Caco-2 (cell line): ENCODE measurements at places on chromosomes 7 and 10. TPM values are rescaled to one million over a fixed set of nuclear protein-coding genes. Genes with fewer than 3 reads are reported as not detected.

The NUTM2D gene
- total RNA-seq, result 2.9 and 4.4 TPM in 2 replicates

The ITIH5 gene
- 0.18 and 0.51 TPM in 2 replicates for total RNA-seq

The GJC3 gene
- 0.27 TPM in 1 of 2 replicates, not detected in the other for total RNA-seq

The NUTM2E gene
- total RNA-seq, result 0.14 TPM in 1 of 2 replicates, not detected in the other

The ZNF438 gene
- 0.58 and 1.00 TPM in 2 replicates for total RNA-seq

The SCART1 gene
- 0.70 and 0.73 TPM in 2 replicates for total RNA-seq

The FGL2 gene
- not detected in 2 replicates for total RNA-seq

The CALCR gene
- total RNA-seq, result 0.30 TPM in 1 of 2 replicates, not detected in the other

The GSAP gene
- total RNA-seq, result 25.7 and 27.1 TPM in 2 replicates

The CRHR2 gene
- total RNA-seq, result not detected in 2 replicates

The OLAH gene
- not detected in 2 replicates for total RNA-seq

The CCZ1 gene
- 65.2 and 76.4 TPM in 2 replicates for total RNA-seq

The BTBD16 gene
- total RNA-seq, result not detected in 2 replicates

The TMEM273 gene
- total RNA-seq, result not detected in 2 replicates

The ERCC6 gene
- 30.2 and 32.0 TPM in 2 replicates for total RNA-seq

The FKBP6 gene
- total RNA-seq, result not detected in 2 replicates

The NPM3 gene
- total RNA-seq, result 92.6 and 103 TPM in 2 replicates

The TYW1B gene
- 10.0 and 12.8 TPM in 2 replicates for total RNA-seq

The BAIAP2L1 gene
- 60.9 and 66.9 TPM in 2 replicates for total RNA-seq

The CAV1 gene
- 4.9 and 6.0 TPM in 2 replicates for total RNA-seq

The USP54 gene
- 43.5 and 45.8 TPM in 2 replicates for total RNA-seq

The IKZF1 gene
- not detected in 2 replicates for total RNA-seq

The C10orf53 gene
- not detected in 2 replicates for total RNA-seq

The HYCC1 gene
- 43.4 and 46.2 TPM in 2 replicates for total RNA-seq
